AG20443 (cell line): ENCODE measurements at places on chromosomes 11 and 22.

DNA sequence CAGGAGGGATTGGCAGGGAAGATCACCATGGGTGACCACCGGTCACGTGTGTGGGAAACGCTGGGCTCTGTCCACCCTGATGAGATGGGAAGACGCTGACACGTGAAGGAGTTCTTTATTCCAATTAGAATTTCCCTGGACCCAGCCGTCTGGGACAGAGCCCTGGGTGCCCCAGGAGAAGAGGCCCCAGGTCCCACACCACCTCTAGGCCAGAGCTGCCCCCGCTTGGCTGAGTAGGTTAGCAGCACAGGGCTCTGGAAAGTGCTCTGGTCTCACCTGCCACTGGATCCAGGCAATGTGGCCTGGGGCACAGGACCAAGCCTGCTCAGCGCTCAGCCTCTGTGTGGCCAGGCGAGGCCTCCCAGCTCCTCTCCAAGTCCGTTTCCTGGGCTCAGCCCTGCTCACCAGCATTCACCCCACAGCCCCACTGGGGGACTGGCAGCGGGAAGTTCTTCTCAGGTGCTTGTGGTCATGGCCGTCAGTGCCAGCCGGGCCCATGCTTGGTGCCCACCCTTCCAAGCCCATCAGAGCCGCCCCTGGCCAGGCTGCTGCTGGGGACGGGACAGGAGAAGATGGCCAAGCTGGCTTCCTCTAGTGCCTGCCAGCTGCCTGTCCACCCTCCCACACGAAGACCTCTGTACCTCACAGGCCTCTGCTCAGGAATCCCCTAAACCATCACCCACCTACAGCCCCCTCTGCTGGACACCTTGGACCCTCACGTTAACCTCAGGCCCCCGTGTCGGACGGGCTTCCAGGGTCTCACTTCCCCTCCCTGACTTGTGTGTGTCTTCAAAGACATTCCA lies 62.5 kb upstream of the FGF3 start:
- no peak for DNase-seq

DNA sequence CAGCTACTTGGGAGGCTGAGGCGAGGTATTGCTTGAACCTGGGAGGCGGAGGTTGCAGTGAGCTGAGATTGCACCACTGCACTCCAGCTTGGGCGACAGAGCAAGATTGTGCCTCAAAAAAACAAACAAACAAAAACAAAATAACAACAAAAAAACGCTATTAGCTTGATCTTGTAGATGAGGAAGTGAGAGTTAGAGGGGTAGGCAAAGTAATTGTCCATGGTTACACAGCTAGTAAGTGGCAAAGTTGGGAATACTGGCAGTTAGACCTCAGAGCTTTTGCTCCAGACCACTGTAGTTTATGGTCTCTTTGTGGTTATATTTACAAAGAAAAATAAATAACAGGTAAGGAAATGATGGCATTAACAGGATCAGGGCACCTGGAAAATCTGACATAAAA lies 15.1 kb downstream of the LDHC start:
- DNase-seq = no peak

GRCh38 chr11:118699506-118700220 lies 20.2 kb upstream of the TREH start:
- DNase-seq = no peak

GRCh38 chr11:67320011-67320410 lies 16.7 kb downstream of the SSH3 start:
- DNase-seq = no peak
